ENCODE measurements at places on chromosomes 4 and X. TPM values are rescaled to one million over a fixed set of nuclear protein-coding genes. Genes with fewer than 3 reads are reported as not detected.

The MAGEA9 gene
- not detected for total RNA-seq

The CXorf49 gene
- total RNA-seq: 0.24 TPM

The NR3C2 gene
- total RNA-seq: 0.64 TPM

The PLXNB3 gene
- total RNA-seq: 6.3 TPM

The CFAP47 gene
- total RNA-seq: not detected
